Smooth muscle cell of the brain vasculature (primary cell): ENCODE measurements at places on chromosomes 6 and 20.

DNA sequence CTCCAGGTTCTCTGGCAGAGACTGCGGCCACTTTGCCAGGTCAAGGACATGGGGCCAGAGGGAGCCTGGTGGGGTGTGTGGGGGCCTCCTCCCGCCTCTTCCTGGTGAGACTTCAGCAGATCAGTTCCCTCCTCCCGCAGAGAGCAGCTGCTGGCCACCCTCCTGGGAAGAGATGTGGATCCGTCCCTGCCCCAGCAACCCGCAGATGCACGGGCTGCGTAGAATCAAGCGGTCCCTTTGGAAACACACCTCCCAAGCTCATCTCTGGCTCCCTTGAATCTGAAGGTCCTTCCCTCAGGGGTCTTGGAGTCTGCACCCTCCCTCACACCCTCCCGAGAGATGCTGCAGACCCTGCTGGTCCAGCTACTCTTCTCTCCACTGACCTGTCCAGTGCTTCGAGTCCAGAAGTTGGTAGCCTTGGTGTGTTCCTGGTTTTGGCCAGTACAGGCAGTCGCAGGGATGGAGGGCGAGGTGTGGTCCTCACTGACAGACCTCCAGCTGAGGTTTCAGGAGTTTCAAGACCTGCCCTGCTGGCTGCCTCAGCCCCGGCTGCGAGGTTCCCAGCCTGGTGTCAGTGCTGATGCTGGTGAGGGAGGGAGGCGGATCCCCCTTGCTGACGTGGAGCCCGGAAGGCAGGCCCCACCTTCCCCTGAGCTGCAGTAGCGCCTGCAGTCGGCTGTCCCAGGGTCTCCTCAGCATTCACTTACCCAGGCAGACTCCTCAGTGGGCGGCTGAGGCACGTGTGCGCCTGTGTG lies at the start of gene NPBWR2:
Gene NPBWR2 (minus strand): TSS at position 585 of the 755 bp plus-strand sequence. CDS start 734 bp downstream, outside the sequence.
- no peak for DNase-seq

DNA sequence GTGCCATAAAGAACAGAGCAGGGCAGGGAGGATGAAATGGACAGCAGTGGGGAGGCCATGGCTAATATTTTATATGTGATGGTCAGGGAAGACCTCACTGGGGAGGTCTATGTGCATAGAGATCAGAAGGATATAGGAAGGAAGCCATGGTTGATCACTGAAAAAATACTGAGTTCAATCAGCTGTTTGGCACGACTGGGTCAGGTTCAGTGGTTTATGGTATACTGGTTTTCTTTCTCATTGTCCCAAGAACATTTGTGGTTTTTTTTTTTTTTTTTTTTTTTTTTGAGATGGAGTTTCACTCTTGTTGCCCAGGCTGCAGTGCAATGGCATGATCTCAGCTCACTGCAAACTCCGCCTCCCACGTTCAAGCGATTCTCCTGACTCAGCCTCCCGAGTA lies 78.3 kb upstream of the TIAM2 start:
- no peak for DNase-seq

- DNase-seq = no peak
These were observed 53.2 kb downstream of the SOBP start for GRCh38 chr6:107543088-107543487.

- DNase-seq = no peak
These were observed 660.4 kb downstream of the CD109 start for GRCh38 chr6:74356391-74356790.

DNA sequence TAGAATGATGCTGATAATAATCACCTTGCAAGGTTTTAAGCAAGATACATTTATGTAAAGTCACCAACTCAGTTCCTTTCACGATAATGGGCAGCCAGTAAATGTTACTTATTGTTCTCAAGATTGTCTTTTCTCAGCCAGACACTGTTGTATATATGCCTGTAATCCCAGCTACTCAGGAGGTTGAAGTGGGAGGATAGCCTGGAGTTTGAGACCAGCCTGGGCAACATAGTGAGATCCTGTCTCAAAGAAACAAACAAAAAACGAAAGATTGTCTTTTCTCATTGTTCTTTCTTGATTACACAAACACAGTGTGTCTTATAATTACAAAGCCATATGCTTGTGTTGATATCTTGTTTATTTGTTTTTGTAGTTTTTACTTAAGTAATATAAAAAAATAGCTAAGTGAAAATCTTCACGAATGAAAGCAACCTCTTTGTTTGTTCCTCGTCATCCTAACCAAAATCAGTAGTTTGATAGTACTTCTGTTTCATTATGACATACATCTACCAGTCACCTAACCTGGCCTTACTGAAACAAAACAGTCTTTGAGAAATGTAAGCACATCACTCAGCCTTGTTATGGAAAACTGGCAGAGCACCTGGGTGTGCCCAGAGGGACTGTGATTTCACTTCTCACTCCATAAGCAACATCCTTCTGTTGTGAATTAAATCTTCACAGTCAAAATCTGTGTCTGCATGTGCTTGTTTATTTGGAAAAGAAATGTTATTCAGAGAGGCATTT lies 436.2 kb upstream of the SOX4 start:
- no peak for DNase-seq

- no peak for DNase-seq
These were observed 695.8 kb upstream of the MMS22L start for GRCh38 chr6:97978855-97979271.

DNA sequence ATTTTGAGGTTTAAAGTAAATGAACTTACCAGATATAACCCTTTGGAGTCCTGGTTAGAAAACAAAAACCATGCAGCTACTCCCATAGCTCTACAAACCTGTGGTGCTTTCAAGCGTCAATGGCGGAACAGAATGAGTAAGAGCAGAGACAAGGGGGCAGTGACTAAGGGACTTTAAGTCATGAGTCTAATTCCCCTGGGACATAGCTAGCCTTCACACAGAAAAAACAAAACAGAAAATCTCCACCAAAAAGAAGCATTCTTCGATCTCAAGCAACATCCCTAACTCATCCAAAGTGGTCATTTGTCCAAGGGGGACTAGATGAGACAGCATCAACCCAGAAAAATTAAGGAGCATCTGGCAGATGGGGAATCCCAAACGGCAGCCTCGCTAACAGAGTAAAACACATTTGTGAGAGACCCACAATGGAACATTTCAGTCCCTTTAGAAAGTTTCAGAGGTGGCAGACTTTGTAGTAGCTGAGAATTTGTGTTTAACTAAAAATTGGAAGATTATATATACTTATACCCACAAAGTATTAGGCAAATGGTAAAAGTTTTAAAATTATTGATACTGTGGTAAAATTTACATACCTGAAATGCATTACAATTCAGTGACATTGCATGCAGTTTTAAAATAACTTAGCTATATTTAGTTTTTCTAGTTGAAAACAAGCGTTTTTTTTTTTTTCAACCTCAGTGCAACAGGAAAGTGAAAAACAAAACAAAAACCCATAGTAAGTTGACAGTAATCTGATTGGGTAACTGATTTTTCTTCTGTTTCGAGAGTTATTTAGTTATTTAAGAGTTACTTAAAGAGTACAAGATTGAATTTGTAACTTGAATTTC lies 67.5 kb downstream of the KCNQ5 start:
- DNase-seq = no peak

DNA sequence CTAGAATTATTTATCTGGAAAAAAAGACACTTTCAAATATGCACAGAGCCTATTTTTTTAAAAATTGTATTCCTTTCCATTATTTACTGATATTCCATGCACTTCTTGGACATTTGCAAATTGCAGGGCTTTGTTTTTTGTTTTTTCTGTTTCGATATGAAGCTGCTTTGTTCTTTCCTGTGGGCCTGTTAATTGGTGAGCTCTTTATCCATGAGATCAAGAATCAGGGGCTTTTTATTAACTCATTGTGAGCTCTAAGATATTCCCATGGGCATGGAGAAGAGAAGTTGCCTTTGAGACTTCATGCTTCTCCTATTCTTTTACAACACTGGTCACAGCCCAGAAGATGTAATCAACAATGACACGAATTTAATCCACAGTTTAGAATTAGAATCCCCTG lies 145.1 kb downstream of the SAMD5 start:
- no peak for DNase-seq

DNA sequence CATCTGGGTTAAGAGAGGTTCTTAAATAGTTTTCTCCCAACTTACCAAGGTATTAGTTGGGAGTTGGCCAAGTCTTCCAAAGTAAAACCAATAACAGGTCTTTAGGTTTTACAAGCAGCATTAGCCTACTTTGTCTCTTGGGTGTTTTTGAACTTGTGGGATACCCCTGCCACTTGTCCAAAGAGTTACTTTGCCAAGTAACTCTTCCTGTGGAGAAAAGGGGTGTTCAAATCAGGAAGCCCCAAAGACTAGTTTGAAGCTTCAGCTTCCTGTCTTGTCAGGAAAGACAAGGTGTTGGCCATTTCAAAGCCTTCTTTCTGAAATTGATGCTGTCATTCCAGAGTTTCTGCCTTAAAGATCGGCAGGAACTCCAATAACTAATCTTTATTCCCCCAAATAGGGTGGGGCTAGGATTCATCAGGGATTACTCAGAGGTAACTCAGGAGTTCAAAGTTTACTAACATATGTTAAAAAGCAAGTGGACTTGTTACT lies 822 bp downstream of the RAB22A start:
- no peak for DNase-seq
